ENCODE measurements at places on chromosomes 6 and 20.

- DNase-seq, result no peak
Observed at GRCh38 chr6:76885861-76886301, 577.4 kb downstream of the HTR1B start.

DNA sequence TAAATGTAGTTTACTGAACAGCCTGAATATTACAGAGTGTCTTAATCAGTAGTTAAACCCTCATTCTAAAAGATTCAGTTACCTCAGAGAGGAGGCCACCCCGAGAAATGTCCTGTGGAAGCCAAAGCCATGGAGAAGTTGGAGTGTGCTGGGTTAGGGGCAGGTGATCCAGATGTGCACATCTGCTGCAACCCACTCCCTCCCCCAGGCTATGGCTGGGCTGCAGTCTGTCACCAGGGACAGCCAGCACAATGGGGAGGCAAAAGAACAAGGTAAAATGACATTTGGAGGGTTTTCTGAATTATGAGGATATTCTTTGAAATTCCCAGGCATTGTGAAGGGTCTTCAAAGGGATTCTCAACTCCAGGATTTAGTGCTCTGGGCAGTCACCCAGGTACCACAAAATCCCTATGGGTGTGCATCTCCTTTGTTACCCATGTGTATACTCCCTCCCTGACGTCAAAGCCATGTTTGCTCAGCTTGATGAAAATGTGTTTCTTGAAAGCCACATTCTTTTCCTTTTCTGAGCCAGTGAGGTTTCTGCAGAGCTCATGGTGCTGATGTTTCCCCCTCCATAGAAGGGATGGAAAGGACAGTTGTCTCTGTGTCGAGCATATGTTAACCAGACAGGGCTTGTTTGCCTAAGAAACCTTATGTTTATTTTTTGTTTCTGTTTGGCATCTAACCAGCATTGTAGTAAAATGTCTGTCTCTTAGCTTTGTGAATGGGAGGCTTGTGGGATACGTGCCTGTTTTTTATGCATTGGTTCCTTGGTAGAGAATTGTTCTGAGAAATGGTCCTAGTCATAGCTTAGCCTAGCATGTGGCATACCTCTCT, 212.3 kb upstream of the TBX18 start:
- DNase-seq, result no peak

- DNase-seq, result no peak
Observed at GRCh38 chr6:39729945-39730344, 4.7 kb upstream of the KIF6 start.

GRCh38 chr6:19219931-19220330, 617.2 kb upstream of the ID4 start:
- DNase-seq, result no peak

- DNase-seq, result no peak
Observed at GRCh38 chr6:81148751-81149150, 603.7 kb downstream of the TENT5A start.

DNA sequence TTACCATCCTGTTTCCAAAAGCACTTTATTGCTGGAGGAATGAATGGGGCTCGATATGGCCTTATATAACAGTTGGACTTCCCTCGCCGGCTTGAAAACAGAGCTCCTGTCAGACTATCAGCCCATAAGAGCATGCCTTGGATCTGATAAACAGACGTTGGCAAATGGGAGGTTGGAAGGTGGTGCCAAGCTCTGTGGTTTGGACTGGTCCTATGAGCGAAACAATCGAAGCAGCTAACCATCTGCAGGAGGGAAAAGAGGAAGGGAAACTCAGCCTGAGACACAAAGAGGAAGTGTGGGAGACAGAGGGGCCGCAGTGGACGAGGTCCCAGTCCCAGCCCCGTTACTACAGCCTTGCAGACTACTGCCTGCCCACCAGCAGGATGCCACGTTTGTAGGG, 92.9 kb downstream of the TFAP2C start:
- DNase-seq, result no peak

- no peak for DNase-seq
Observed at GRCh38 chr6:129659590-129660345, 50.2 kb downstream of the ARHGAP18 start.

DNA sequence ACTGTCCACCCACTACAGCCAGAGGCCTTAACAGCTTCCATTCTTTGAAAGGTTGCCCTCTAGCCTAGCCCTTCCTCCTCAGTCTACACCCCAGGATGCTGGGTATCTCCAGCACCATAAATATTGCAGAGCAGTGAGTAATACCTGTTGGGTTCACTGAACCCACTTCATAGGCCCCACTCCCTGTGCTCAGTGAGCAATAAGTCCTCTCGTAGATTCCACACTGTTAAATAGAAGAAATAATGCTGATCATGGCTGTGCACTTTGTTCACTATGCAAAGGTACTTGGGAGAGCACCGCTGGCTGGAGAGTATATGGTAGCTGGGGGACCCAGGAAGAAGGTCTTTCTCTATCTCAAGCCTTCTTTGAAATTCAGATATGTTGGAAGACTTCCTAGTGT, 87.3 kb downstream of the RSPH3 start:
- DNase-seq, result no peak

GRCh38 chr6:130183271-130184222, 39.2 kb downstream of the SAMD3 start:
- no peak for DNase-seq

- DNase-seq, result no peak
Observed at GRCh38 chr6:91521999-91522398, 935.1 kb upstream of the MAP3K7 start.

GRCh38 chr6:24775520-24776058, 852 bp downstream of the GMNN start:
- no peak for DNase-seq

GRCh38 chr6:3755637-3756545, 4.4 kb upstream of the PXDC1 start:
- DNase-seq, result no peak

- DNase-seq, result no peak
Observed at GRCh38 chr6:40573221-40573620, 13.9 kb downstream of the LRFN2 start.

DNA sequence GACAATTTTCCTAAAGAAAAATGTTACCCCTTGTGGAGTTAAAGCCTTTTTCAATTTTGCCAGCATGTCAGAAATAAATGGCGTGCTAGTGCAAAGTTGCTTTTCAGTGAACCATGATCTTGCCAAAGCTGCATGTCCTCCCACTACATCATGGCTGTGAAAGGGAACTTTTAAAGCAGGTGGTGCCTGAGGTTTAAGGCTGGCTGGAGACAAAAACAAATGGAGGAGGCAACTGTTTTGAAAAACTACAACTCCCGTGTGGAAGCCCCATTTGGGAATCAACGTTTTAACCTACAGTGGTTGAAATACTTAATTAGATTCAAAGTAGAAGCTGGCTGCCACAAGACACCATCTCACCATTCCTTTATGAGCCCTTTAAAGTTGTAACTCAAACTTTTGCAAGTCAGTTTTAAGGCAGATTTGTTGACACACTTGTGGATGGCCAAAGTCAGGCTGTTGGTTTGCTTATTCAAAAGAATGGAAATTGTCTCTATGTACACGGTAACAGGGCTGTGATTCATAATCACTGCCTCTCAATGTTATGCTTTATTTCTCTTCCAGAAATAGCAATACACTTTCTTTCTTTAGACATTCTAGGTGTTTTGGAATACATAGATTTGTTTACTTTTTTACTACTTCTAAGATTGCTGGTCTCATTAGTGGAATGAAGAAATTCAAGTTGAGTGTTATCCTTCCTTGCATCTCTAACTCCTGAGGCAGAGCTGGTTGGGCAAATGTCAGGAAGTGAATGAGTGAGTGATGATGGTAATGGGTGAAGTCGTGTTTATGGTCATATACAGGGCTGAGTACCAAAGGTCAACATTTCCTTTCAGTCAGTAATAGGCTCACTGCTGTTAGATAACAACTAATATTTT, 196.4 kb upstream of the GMDS start:
- DNase-seq, result no peak

DNA sequence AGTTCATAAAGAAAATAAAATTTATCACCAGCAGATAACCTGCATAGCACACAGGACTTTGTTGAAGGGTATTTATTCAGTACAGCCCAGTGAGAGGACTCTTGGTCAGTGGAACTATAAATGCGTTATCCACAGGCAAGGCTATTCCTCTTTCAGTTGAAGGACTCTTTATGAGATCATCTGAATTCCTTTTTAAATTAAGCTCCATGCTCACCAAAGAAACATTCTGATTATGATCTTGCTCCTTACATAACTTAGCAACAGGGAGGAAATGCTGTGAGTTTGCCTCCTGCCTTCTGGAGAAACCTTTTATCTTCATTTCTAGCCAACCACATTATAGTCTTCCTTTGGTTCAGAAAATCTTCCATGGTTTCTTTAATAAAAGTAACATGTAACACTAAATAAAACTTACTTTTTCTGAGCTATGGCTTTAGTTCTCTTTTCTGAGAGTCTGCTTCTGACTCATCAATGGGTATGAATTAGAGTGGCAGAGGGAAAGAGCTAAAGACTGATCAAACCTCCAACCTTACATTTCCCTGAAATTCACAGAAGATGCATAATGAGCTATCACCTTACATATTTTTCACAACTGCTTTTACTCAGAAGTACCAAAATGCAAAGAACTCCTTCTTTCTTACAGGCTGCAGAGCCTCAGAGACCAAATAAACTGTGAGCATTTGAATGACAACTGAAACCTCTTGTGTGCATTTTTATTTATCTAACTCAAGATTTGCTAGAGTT, 267.2 kb downstream of the ADGRG6 start:
- DNase-seq, result no peak

GRCh38 chr6:11423667-11424066, 113.9 kb upstream of the TMEM170B start:
- DNase-seq, result no peak

DNA sequence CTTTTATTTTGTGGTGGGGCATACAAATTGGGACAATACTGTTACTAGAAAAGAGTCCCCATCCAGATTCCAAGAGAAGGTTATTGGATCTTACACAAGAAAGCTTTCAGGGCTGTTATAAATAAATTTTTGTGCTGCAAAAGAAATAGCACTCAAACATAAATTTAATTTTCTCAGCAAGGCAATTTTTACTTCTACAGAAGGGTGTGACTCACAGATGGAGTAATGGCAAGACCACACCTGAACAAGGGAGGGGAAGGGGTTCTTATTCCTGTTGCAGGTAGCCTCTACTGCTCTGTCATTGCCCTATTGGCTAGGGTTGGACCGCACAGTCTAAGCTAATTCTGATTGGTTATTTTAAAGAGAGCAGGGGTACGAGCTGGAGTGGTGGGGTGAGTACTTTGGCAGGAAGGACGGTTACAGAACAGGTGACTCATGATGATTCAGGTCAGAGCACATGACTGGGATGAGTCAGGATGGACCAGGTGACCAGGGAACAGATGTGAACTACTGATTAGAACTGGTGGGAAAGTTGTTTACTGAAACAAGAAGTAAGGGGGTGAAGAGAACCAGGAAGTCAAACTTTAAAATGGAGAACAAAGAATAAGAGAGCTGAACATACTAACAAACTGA, 41.1 kb downstream of the CNR1 start:
- no peak for DNase-seq

- DNase-seq, result no peak
Observed at GRCh38 chr6:168876956-168877355, 376.7 kb downstream of the THBS2 start.

- no peak for DNase-seq
Observed at GRCh38 chr6:30151580-30151979, 9.4 kb downstream of the TRIM10 start.

GRCh38 chr6:132907231-132907630, 92.9 kb downstream of the RPS12 start:
- DNase-seq, result no peak
